ENCODE measurements at places on chromosomes 16 and 17. TPM values are rescaled to one million over a fixed set of nuclear protein-coding genes. Genes with fewer than 3 reads are reported as not detected.

MFSD6L gene
- not detected for total RNA-seq

TM4SF5 gene
- total RNA-seq, result not detected

TMEM114 gene
- not detected for total RNA-seq

PRAC1 gene
- total RNA-seq, result not detected

HBA2 gene
- not detected for total RNA-seq

KRT33A gene
- total RNA-seq, result not detected

CLEC18C gene
- under 0.01 TPM for total RNA-seq

TBC1D3C gene
- not detected for total RNA-seq

CDRT15 gene
- not detected for total RNA-seq

GOSR1 gene
- total RNA-seq, result 24.4 TPM

PABPN1L gene
- total RNA-seq, result not detected

USH1G gene
- total RNA-seq, result not detected

CIBAR2 gene
- not detected for total RNA-seq

KCNH6 gene
- under 0.01 TPM for total RNA-seq

TRIM72 gene
- not detected for total RNA-seq

ZNF286A gene
- 31.3 TPM for total RNA-seq

TEKT5 gene
- not detected for total RNA-seq

PCYT2 gene
- 27.6 TPM for total RNA-seq

CHST6 gene
- 0.44 TPM for total RNA-seq

SYT17 gene
- 4.4 TPM for total RNA-seq

SLC47A1 gene
- total RNA-seq, result 0.40 TPM

EMP2 gene
- 11.3 TPM for total RNA-seq

All from lung microvascular endothelial cell (primary cell).